ENCODE measurements at places on chromosomes 7 and 10. TPM values are rescaled to one million over a fixed set of nuclear protein-coding genes. Genes with fewer than 3 reads are reported as not detected.

DNA sequence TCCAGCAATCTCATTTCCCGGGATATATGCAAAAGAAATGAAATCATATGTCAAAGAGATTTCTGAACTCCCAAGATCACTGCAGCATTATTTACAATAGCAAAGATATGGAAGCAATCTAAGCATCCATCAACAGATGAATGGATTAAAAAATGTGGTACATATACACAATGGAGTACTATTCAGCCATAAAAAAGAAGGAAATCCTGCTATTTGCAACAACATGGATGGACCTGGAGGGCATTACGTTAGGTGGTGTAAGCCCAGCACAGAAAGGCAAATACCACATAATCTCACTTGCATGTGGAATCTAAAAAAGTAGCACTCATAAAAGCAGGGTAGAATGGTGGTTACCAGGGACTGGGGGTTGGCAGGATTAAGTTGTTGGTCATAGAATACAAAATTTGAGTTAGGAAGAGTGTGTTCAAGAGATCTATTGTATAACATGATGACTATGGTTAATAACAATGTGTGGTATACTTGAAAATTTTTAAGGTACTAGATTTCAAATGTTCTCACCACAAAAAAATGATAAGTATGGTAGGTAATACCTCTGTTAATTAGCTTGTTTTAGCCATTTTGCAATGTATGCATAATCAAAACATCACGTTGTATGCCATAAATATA, 32.9 kb upstream of the EIF5AL1 start:
- no peak for DNase-seq

DNA sequence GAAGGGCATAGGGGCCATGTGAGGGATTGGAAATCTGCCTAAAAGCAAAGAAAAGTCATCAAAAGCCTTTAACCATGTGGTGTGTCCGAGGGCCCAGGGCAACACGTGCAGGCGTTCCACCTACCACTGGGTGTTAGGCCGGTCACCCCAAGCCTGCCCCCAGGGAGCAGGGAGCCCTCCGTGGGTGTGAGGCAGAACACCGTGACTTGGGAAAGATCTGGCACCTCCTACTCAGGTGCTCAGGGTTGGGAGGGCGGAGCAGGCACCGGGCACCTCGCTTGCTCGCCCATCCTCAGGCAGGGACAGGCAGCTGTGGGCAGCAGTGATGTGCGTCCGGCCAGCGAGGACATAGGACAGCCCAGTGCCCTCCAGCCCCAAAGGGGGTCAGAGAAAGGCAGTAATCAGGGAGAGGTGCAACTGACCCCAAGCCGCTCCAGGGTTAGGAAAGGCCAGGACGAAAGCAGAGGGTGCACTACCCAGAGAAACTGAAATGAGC, 80.7 kb upstream of the CHST15 start:
- no peak for DNase-seq

- DNase-seq = no peak
Observed at GRCh38 chr10:62719061-62719460, 85.5 kb upstream of the ADO start.

LEP gene
- polyA plus RNA-seq = not detected

- DNase-seq = no peak
Observed at GRCh38 chr7:72097226-72097625, 314.9 kb downstream of the CALN1 start.

TRIP6 gene
- polyA plus RNA-seq = 2.0 TPM

Data from CD8-positive, alpha-beta memory T cell (primary cell).